CD4-positive, alpha-beta T cell treated with Interleukin-4 for 1 hour (primary cell): ENCODE measurements at places on chromosomes 11 and 22.

DNA sequence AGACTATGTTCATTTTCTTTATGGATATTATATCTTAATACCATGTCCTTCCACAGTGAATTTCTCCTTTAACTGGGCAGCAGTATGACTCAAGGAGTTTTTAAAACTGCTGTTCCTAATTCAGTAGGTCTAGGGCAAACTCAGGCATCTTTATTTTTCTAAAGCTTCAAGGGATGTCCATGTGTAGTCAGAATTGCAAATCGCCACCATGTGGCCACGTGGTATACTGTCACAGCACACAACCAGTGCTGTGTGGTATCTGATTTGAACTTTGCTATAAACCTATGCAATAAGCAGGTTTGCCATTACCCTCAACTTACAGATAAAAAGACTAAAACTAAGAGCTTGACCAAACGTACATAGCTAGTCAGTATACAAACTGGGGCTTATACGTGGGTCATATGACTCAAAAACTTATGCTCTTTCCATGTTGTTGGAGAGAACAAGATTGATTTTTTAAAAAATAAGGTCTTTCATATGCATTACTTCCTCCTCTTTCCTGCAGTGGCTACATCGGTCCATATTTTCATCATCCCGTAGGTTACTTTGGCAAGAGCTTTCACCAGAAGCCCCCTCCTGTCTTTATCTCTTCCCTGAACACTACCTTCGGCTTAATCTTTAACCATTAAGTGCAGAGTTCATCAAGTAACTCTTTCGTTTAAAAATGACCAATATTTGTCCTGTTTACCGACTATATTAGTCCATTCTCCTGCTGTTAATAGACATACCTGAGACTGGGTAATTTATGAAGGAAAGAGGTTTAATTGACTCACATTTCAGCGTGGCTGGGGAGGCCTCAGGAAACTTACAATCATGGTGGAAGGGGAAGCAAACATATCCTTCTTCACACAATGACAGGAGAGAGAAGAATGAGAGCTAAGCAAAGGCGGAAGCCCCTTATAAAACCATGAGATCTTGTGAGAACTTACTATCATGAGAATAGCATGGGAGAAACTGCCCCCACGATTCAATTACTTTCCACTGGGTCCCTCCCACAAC, 8.0 kb upstream of the HTATIP2 start:
- DNase-seq: peak; percentile 25

DNA sequence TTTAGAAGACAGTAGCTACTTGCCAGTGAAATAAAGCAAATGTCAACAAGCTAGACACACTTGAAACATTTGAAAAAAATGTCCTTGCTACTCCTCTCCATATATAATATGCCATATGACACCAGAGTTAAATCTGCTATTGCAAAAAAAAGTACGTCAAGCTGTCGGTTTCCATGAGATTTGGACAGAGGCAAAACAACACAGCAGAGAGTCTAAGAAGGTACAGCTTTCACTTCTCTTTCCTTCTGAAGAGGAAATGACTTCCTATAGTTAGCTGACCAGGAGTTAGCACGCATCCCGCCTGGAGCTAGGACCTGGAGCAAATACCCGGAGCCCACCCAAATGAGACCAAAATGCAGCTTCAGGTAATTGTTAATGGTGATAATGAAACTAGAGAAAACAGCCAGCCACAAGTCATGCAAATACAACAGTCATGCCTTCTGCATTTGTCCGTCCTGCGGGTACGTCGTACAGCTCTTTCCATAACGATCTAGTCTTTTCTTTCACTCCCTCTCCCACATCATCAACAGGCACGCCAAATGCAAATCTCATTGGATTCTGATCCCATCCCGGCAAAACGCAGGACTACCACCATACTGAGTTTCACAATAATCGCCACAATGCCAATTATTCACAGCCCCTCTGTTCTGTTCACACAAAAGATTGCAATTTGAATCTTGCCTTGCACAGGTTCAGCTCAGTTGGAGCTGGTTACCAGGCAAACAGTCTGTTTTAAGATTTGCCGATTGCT, 395.0 kb upstream of the CCDC90B start:
- DNase-seq: no peak

GRCh38 chr22:47498969-47499495, 736.6 kb downstream of the TBC1D22A start:
- DNase-seq: no peak

GRCh38 chr22:50723991-50724390, 14.0 kb upstream of the ACR start:
- no peak for DNase-seq

GRCh38 chr11:77200351-77201268, 72.6 kb downstream of the MYO7A start:
- no peak for DNase-seq

DNA sequence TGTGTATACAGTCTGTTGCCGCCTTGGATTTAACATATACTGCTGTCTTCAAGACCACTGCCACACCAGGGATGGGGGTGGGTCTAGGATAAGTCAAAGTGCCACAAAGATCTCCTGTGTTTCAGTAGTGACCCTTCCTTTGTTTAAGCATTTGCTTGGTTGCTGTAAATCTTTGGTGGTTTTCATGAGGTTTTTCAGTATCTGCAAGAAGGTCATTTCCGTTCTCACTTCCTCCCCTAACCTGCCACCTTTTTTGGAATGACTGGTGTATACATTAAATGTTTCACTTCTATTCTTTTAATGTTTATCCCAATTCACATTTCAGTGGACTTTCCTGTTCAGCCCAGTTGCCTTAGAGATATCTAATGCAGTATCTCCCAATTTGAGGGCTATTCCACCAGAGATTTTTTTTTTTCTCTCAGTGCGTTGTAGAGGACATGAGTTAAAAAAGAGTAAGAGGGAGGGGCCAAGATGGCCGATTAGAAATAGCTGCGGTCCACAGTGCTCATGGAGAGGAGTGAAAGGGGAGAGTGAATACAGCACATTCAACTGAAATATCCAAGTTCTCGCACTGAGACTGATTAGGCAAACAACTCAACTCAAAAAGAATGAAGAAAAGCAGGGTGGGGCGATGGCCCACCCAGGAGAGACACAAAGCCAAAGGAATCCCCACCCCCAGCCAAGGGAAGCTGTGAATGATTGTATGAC, 43.2 kb downstream of the USP47 start:
- DNase-seq: no peak
